Glomerular endothelial cell (primary cell): ENCODE measurements at places on chromosomes 3 and 15.
A peak's percentile ranks its signal among the peaks of the same experiment; 100 is the strongest.

- DNase-seq: no peak
These were observed 6.8 kb upstream of the ADAMTS17 start for GRCh38 chr15:100348578-100348977.

DNA sequence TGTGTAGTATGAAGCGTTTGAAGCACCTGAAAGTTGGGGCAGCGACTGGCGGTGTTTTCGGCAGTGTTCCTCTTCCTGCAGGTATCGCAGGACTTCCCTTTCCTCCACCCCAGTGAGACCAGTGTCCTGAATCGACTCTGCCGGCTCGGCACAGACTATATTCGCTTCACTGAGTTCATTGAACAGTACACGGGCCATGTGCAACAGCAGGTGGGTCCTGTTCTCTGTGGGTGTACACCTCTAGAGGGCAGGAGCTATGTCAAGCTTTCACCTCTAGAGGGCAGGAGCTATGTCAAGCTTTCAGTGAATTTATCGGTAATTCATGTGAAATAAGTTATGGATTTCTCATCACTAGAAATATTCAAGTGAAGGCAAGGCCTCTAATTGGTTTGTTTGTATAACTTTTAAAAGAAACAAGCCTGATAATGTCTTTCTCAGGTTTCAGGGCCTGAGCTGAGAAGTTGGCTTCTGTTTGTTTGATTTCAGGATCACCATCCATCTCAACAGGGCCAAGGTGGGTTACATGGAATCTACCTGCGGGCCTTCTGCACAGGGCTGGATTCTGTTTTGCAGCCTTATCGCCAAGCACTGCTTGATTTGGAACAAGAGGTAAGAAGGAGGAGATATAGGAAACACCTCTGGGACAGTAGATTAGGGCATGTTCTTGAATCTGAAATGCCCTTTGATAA lies 5.3 kb downstream of the TUBGCP4 start:
- peak; percentile 10 for DNase-seq

DNA sequence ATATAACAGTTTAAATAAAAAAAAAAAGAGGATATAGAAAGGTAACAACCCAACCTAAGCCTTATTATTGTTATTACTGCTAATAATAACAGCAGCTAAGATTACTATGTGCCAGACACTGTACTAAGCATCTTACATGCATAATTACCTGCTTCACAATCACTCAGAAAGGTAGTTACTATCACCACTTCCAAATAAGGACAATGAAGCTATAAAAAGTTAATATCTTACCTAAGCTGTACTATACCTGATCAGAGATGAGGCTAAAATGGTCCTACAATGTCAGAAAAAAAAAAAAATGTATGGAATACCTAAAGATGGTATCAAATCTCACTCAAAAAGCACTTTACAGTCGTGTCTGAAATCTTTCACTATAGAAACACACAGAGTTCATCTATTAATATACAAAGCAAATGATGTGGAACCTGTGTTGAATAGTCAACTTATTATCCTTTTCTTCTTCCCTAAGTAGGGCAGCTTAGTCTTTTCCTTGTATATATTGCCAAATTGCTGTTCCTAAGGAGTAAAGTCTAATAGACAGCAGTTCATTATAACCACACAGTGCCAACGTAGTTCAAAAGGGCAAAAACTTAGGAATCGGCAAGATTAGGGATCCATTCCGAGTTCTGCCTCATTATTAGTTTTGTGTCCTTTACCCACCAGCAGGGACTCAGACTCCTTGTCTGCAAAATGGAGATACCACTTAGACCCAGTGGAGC lies 23.8 kb downstream of the GSK3B start:
- DNase-seq: no peak

- DNase-seq: no peak
These were observed 41.4 kb downstream of the ABTB1 start for GRCh38 chr3:127714125-127714571.

- no peak for DNase-seq
These were observed 113.3 kb downstream of the TBC1D2B start for GRCh38 chr15:77964193-77964592.

- no peak for DNase-seq
These were observed 22.9 kb upstream of the MED12L start for GRCh38 chr3:151062611-151063010.

- DNase-seq: no peak
These were observed 861.9 kb upstream of the SEMA6D start for GRCh38 chr15:46855388-46855787.

DNA sequence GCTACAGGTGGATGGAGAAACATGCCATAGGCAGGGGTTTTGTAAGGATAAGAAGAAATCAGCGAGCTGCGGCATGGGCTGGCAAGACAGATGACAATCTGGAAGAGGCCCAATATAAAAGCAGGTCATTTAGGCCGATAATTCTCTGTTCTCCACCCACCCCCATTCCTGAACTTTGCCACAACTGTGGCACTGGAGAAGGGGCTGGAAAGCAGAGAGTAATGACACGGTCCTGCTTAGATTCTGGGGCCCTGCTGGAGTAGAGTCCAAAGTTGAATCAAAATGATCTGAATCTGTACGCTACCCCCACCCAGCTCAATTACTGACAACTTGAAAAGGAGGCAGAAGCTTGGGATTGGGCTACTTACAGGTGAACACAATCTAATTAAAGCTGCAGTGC lies 18.4 kb upstream of the BUB1B start:
- no peak for DNase-seq

GRCh38 chr15:39140060-39140604 lies 440.7 kb upstream of the THBS1 start:
- DNase-seq: peak; percentile 99

DNA sequence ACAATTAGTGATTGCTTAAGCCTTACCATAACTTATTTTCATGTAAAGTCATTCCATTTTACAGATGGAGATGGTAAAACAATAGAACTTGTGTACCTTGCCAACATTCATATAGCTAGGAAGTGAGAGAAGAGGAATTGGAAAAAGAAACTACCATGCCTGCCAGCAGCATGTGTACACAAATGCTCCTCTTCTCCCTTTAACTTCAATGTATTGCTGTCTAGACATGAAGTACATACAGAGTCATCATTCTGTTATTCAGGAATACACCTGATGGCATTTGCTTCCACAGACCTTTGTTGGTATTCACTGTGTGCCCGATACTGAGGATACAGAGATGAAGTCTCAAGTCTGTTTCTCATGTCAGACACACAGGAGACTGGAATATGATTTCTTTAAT lies 7.1 kb upstream of the TMEM207 start:
- DNase-seq: no peak

- DNase-seq: no peak
These were observed 1020.2 kb downstream of the SQOR start for GRCh38 chr15:46654993-46655392.

DNA sequence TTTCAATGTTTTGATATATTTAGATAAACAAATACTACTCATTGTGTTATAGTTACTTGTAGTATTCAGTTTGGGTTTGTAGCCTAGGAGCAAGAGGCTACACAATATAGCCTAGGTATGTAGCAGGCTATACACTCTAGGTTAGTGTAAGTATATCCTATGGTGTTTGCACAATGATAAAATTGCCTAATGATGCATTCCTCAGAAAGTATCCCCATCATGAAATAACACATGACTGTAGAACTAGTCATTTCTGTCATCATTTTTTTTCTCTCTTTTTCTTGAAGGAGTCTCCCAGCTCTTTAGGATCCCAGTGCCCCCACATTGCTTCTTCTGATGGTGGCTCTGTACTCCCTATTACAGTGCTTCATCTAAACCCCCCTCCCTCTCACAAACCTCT lies 157.7 kb upstream of the CADPS start:
- no peak for DNase-seq

DNA sequence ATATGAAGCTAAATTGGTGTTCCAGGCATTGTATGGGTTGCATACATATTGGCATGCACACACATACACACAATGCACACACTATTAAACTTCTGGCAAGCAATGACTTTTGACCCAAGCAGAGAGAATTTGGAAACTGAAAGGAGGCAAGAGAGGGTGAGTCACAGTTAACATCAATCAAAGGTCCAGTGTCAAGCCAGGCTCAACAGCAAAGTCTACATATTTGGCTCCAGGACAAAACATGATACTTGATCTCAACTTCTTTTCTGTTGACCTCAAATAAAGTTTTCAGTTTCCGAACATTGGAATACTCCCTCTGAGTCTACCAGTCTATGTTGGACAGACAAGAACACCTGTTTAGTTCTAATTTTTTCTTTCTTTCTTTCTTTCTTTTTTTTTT lies 28.3 kb downstream of the IL12A start:
- DNase-seq: no peak

DNA sequence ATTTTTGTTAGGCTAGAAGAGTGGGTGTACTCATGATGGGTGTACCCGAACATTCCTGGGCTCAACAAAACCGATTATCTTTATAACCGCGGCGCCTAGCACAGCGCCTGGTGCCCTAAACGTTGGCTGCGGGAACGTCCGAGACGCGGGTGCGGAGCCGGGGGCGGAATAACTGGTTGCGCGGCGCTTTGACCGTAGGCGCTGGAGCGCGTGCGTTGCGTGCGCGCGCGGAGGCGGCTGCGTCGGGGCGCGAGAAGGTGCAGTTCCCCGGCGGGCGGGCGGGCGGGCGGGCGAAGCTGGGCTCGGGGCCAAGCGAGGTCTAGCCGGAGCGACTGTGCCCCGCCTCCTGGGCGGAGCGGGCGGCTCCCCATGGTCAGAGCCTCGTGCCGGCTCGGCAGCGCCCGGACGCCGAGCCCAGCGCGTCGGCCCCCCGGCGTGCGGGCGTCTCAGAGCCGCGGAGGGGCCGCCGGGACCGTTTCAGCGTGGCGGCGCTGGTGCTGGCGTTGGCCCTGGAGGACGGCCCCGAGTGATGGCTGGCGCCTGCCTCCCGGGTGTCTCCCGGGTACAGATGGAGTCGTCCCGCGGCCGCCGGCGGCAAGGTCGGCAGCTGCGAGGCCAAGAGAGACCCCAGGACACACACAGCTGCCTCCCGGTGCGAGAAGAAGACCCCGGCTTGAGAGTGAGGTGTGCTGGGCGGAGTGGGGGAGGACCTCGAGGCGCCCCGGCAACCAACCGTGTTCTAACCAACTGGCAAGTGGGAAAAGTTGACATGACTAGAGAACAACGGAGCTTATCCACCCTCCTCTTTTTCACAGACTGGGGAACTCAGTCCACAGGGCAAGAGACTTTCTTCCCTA lies at the start of gene PLAAT1:
PLAAT1 (plus strand) TSS at position 373 of the 857 bp plus-strand sequence. CDS start 14,429 bp downstream, outside the sequence.
- no peak for DNase-seq

GRCh38 chr3:129616291-129616690 lies 9.8 kb upstream of the PLXND1 start:
- no peak for DNase-seq

DNA sequence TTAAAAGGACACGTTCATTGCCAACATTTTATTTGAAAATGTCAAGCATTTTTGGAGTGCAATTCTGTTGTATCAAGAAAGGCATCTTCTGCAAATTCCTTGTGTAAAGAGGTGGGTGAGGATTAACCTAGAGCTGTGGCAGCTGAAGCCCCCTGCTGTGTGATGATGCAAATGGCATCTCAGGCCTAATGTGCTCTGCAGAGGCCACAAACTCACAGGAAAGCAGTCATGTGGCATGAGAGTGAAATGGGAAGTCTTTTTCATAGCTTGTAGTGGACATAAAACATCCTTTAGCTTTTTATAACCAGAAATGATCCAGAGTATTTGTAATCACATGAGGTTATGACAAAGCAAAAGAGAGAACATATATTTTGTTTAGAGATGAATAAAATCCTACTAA lies 6.4 kb downstream of the CADM2 start:
- DNase-seq: no peak

- DNase-seq: no peak
These were observed 33.0 kb upstream of the ABHD17C start for GRCh38 chr15:80662129-80662528.

DNA sequence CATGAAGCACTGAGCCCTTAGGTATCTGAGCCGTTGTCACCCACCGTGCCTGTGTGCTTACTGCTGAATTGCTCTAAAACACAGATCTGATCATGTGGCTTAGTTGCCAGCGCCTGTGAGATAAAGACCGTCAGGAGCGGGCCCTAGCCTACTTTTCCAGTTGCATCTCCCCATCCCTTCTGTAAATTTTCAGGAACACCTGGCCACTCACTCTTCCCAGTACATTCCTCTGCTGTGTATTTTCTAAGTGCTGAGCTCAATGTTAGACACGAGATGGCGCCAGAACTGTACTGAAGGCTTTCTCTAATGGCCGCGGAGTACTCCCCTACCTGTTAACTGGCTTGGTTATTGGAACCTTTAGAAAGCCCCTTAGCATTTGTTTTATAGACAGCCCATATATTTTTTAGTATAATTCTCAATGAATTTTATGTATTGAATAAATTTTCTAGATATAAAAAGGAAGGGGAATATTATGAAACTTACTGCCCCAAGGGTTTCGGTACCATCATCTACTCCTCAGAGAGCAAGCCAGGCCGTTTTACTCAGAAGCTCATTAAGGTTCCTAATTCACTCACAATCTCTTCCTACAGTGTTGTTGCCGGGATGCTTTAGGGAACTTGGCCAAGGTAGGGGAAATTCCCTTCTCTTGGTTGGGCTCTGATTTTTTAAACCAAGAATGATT lies 16.7 kb upstream of the WNT7A start:
- DNase-seq: peak; percentile 22

DNA sequence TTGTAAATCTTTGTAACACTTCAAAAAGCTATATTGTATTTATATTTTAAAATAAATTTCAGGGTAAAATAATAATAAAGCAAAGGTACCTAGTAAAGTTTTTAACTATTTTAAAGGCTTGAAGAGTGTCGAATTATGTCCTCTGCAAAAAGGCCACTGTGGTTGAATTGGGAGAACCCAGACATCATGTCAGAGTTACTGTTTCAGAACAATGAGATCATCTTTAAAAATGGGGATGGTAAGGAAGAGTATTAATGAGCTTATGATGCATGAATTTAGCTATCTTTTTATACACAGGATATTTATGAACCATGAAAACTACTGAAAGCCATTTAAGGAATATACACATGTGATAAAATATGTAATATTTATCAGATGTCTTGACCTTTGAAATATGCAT lies 26.3 kb downstream of the KCNMB3 start:
- no peak for DNase-seq

GRCh38 chr3:4986782-4987537 lies 7.7 kb downstream of the BHLHE40 start:
- no peak for DNase-seq

GRCh38 chr3:41080141-41080540 lies 119.2 kb upstream of the CTNNB1 start:
- DNase-seq: no peak

- DNase-seq: no peak
These were observed 25.4 kb downstream of the LINGO1 start for GRCh38 chr15:77607111-77607893.

DNA sequence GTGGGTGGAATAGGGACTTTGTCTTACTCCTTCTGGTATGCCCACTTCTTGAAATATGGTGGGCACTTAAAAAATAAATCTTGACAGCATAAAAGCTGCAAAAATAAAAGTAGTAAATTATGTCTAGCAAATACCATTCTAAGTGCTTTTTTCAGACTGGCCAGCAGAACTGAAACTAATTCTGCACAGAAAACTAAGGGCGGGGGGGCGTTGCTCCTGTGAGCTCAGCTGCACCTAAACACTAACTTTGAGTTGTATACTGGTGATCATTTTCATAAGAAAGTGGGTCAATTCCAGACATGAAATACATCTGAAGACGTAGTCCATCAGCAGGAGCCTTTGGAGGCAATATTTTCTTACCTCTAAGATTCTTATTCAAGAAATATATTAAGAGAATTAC lies 114.8 kb downstream of the WDR76 start:
- no peak for DNase-seq

GRCh38 chr3:71901645-71902044 lies 116.7 kb upstream of the PROK2 start:
- DNase-seq: no peak

- no peak for DNase-seq
These were observed 138.0 kb upstream of the RAD18 start for GRCh38 chr3:9101286-9101685.

- DNase-seq: peak; percentile 95
These were observed 109.1 kb downstream of the LPP start for GRCh38 chr3:188262913-188263683.
